ENCODE measurements at places on chromosomes 1 and 21.
A peak's percentile ranks its signal among the peaks of the same experiment; 100 is the strongest.

GRCh38 chr1:33008051-33008914 is 28.4 kb downstream of the AK2 start:
- DNase-seq, result no peak

GRCh38 chr1:216430744-216431143 is 7.5 kb upstream of the USH2A start:
- DNase-seq, result no peak

DNA sequence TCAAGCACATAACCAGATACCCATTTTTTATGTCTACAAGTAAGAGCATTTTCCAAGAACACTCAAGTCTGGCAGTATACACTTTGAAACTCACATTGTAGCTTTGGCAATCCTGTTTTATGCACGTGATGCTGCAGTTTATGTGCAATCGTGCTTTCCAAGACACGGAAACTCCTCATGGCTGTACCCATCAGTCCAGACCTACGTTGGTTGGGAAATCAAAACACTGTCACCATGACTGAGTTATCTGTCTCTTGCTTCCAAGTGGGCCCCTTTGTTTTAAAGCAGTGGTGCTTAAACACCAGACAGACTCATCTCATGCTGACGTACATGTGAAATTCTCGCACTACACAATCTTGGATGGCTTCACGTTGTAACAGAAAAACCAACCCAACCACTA is 192.8 kb downstream of the LTN1 start:
- no peak for DNase-seq

- DNase-seq, result no peak
Measured at GRCh38 chr1:54711536-54711935, 4.1 kb upstream of the TTC4 start.

- DNase-seq, result no peak
Measured at GRCh38 chr1:157639800-157640199, 41.9 kb upstream of the FCRL4 start.

DNA sequence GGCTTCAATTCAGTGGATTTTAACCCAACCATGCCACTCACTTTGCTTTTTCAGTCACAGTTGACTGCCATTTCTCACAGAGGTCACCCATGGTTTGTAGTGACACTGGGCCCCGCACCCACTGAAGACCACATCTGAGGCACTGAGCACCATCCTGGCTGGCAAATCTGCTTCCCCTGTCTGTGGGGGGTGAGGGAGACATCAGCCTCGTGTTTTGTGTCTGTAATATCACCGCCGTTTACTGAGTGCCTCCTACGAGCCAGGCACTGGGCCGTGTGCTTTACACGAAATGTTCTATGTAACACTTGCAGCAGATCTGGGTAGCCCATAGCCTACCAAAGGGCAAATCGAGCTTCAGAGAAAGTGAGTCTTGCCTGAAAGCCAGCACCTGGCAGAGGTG is 161.8 kb downstream of the PGBD5 start:
- DNase-seq, result no peak

- no peak for DNase-seq
Measured at GRCh38 chr1:86741947-86742572, 37.7 kb downstream of the SH3GLB1 start.

GRCh38 chr1:56780128-56780750 is 39.0 kb downstream of the FYB2 start:
- DNase-seq, result no peak

DNA sequence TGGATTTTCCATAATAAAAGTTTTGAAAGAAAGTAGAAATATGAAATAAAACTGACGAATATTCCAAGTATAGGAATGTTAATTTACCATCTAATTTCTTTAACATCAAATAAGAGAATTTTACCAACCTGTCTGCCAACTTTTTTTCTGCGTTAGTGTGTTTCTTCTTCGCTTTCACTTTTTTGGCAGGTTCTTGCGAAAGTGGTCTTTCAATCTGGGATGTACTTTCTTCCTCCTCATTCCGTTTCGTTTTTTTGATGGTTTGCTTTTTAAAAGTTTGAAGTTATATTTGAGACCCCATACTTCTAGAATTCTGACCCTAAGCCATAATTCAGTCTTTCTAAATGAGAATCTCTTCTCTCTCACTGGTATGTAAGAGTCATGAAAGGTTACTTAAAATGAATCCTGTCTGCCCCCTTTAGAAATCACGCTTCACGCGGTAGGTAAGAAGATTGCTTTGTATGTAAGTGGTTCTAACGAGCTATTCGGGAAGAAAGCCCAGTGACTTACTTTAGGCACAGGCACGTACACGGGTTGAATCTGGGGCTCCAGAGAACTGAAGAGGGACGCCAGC is 580 bp downstream of the RBM34 start:
- peak; percentile 34 for DNase-seq

GRCh38 chr1:162094723-162095122 is 25.2 kb downstream of the NOS1AP start:
- DNase-seq, result no peak

DNA sequence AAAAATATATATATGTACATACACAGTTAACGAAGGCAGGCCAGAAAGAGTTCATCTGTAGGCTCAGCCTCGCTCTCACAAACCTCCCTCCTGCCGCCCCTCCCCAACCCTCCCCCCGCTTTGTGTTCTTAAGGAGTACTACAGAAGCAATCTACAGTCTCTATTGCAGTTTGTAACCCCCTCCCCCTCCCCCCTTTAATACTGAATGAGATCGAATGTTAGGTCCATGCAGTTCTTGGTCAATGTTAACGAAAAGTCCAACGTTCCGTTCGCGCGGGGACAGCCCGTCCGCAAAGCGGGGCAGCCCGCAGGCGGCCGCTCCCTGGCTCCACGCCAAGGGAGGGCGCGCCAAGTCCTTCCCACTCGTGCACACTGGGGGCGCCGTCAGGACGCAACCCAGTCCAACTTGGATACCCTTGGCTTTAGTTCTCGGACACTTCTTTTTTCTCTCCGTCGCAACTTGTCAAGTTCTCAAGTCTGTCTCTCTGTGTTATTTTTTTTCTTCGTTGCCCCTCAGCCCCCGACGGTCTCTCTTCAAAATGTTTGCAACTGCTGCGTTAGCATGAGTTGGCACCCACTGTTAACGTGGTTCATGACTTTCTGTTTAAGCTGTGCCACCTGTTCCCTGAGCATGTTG is 2.2 kb downstream of the JUN start:
- no peak for DNase-seq

DNA sequence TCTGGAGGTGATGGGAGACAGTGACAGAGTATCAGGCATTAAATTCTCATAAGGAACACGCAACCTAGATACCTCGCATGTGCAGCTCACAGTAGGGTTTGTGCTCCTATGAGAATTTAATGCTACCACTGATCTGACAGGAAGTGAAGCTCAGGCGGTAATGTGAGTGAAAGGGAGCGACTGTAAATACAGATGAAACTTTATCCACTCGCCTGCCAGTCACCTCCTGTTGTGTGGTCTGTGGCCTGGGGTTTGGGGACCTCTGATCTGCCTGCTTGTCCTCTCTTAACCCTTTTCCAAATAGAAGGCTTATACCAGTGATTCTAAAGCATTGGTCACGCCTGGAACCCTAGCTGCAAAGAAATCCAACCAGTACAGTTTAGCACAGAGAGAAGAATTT is 15.3 kb downstream of the GABPA start:
- no peak for DNase-seq

GRCh38 chr1:2636733-2637132 is 3.9 kb upstream of the MMEL1 start:
- DNase-seq, result no peak

DNA sequence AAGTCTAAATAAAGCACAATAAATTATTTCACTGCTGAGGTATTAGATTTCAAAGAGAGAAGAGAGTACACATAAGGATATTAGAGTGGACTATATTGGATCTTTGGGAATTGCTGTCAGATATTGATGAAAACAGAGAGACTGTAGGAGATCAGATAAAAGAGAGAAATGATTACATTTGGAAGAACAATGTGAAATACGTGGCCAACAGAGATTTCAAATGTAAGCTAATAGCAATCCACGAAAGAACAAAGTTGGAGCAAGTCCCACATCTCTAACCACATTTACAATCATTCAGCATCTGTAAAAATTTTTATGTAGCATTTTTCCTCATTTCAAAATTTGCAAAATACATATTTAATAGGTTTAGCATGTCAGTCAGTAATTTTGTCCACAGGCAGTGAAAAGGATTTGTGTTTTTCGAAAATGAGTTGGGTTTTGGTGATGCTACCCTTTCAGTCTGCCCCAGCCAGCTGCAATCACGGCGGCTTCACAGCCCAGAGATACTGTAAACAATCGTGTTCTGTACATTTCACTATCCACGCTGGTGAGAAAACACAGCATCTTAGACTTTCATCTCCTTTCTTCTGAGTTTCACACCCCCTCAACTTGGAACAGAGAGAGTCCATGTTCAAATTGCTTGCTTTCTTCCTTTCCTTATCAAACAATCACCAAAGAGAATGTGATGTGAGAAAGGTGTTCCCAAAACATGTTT is 209.1 kb upstream of the LYPLAL1 start:
- no peak for DNase-seq

GRCh38 chr1:125087691-125088090 is 3902.9 kb downstream of the SRGAP2C start:
- no peak for DNase-seq

DNA sequence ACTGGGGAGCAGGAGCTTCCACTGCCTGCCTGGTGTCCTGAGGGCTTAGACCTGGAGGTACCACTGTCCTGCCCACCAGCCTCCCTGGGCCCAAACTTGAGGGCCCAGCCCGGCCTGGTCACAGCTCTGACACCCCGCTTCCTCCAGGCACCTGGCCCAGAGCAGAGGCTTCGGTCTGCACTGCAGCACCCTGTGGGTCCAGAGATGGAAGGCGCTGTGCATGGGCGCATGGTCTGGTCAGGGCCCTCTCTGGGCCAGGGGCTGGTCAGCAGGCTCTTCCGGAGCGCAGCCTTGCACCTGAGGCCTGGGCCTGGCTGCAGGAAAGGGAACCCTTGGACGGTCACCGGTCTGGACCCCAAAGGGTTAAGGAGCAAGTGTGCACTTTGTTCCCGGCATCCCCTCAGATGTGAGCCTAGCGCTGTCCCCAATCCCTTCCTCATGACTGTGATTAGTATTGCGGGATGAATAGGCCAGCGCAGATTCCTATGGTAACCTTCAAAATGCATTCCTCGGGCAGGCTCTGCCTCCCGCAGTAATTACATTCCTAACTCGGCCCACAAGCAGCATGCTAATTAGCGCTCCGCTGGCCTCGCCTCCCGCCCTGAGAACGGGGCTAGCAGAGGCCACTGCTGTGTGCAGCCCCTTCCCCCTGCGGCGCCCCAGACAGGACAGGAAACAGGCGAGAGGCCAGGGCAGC is 36.3 kb downstream of the PRDM16 start:
- DNase-seq, result no peak

DNA sequence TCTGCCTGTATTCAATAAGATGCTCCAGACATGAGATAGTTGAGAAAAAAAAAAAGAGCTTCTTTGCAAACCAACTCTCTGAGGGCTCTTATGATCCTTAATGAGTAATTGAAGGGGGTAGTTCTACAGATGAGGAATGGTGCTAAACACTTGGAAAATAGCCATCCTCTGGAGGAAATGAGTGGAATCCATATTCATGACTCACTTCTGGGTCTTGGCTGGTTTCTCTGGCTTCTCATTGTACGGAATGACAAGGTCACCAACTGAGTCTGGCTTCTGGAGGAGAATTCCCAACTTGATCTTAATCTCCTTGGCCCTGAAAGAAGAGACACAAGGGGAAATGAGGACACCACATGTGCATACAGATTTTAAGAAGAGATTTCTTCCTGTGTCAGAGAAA is 34.7 kb downstream of the RGS5 start:
- DNase-seq, result no peak

DNA sequence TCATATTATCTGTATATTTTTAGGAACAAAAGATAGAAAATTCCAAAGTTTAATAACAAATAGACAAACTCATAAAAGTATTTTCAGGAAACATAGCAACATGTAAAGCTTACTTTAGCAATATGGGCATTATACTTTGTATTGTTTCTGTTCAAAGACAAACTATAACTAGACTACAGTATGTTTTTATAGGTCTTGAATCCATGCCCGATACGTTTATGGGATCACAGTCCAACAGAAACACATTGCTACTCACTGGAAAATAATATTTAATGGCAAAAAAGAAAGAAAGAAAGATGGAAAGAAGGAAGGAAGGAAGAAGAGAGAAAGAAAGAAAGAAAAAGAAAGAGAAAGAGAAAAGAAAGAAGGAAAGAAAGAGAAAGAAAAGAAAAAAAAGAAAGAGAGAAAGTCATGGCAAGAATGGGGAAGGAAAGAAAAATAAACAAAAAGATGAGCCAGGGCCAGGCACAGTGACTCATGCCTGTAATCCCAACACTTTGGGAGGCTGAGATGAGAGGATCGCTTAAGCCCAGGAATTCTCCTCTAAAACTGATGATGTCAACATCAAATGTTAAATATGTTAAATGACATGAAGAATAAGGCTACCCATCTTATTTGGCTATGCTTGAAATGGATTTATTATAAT is 32.7 kb downstream of the TM2D1 start:
- no peak for DNase-seq

GRCh38 chr1:230715510-230715909 is 1.6 kb upstream of the AGT start:
- no peak for DNase-seq

DNA sequence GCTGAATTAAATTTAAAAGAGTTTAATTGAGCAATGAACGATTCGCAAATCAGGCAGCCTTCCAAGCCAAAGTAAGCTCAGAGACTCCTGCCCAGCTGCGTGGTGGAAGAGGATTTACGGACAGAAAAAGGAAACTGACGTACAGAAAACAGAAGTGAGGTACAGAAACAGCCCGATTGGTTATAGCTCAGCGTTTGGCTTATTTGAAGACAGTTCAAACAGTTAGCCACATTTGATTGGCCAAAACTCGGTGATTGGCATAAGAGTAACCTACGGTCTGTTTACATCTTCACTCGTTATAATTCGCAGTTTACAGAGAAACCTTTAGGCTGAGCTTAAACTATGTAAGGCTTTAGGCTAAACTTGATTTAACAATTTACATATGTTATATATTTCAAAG is 46.9 kb downstream of the CR1L start:
- DNase-seq, result no peak

DNA sequence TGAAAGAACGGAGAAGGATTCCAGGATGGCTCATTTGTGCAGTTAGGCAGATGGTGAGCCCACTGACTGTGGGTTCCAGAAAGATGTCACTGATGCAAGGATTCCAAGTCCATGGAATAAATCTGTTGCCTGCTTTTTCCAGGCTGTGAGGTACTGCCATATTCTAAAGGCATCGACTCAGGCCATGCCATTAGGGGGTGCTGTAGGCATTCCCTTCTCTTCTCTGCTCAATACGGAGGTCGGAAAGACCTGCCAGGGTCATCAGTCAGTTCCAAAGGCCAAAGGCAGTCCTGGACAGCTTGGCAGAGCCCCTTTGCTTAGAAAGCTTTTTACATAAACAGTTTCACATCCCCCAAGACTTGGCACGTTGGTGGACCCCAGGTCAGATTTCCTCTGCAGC is 31.7 kb upstream of the TMEM125 start:
- DNase-seq, result peak; percentile 52

- DNase-seq, result no peak
Measured at GRCh38 chr21:37908691-37909090, 7.6 kb downstream of the KCNJ6 start.

Measured in GM12891 (cell line).